ENCODE measurements at places on chromosomes 3 and 15.

- no peak for DNase-seq
Measured at GRCh38 chr3:189630767-189631372, 319 bp upstream of the TP63 start.

- DNase-seq: no peak
Measured at GRCh38 chr15:84689858-84690257, 26.1 kb downstream of the SEC11A start.

DNA sequence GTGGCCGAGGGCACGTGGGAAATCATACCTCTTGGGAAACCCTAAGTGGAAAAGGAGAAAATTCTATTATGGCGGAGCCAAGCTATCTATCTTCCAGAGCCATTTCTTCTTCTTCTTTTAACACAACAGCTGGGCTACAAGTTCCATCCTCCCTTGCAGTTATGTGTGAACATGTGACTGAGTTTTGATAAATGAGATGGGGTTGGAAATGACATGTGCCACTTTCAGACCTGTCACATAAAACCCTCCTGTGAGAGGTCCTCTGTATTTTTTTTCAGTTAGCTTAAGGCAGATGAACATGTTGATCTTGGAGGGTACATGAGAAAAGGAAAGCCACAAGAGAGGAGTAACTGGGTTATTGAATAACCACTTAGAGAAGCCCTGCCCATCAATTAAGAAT lies 47.9 kb downstream of the AGBL1 start:
- DNase-seq: no peak

GRCh38 chr3:52315977-52316764 lies at the start of gene DNAH1:
Gene DNAH1 (plus strand): TSS chr3:52316319. CDS start chr3:52322443, 6,124 bp downstream.
- no peak for DNase-seq

DNA sequence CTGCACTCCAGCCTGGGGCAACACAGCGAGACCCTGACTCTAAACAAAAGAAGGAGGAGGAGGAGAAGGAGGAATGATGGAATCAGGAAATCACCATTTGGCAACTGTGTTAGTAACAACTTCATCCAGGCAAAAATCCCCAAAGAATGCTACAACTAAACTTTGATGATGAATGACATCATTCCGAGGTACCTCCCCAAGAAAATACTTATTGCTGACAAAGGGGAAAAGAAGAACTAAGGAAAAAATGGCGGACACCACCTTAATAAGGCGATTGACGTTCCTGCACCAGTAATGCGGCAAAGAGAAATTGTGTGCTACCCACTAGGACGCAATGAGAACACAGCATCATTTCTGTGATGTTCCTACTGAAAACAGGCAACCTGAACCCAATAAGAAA lies 78.2 kb upstream of the SLC6A11 start:
- DNase-seq: no peak

GRCh38 chr15:55782901-55783300 lies 39.9 kb upstream of the PRTG start:
- no peak for DNase-seq

DNA sequence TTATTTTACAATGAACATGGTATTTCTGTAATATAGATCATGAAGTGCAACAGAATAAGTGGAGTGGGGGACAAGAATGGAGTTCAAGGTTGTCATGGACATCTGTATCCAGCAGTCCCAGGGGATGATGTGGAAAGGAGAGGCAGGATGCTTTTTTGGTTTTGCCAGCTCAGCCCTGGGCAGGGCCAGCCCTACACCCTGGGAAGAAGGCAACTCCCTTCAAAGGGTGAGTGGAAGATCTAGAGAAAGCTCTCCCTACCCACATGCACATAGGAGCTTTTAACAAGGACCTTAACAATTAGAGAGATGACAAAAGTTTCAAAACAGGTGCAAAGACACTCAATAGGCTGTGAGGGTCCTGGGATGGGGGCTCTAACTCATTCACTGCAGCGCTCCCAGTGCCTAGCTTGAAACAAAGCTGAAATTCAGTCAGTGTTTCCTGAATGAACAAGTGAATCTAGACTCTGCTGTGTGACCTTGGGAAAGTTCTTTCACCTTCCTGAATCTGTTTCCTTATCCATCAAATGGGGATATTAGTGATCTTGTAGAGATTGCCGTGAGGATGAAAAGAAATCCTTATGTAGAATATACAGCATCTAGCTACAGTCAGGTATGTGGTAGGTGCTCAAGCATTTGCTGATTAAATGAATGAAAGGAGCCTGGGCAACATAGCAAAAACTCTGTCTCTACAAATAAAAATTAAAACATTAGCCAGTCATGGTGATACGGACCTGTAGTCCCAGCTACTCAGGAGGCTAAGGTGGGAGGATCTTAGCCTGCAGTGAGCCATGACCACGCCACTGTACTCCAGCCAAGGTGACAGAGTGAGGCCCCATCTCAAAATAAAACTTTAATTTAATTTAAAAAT lies 14.3 kb downstream of the BHLHE40 start:
- DNase-seq: no peak

DNA sequence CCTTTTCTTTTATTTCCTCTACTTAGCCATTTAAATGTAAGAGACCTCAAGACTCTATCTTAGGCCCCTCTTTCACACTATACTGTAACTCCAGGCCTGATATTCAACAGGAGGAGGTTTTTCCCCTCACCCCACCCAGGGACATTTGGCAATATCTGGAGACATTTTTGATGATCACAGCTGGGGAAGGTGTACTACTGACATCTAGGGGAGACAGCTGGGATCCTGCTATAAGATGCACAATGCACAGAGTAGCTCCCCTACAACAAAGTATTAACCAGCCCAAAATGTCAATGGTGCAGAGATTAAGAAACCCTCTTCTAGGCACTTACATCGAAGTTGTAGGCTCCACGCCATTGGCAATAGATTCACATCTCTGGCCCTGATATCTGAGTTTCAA lies 517.5 kb upstream of the UBE2E2 start:
- no peak for DNase-seq

- no peak for DNase-seq
Measured at GRCh38 chr3:196641333-196642054, 2.0 kb downstream of the NRROS start.

GRCh38 chr3:101243285-101244211 lies 76.8 kb downstream of the IMPG2 start:
- DNase-seq: no peak

- no peak for DNase-seq
Measured at GRCh38 chr3:18917923-18918322, 230.4 kb upstream of the KCNH8 start.

Measured in right kidney (tissue), 9 donors.